ENCODE measurements at places on chromosomes 1 and 21.
A peak's percentile ranks its signal among the peaks of the same experiment; 100 is the strongest.

DNA sequence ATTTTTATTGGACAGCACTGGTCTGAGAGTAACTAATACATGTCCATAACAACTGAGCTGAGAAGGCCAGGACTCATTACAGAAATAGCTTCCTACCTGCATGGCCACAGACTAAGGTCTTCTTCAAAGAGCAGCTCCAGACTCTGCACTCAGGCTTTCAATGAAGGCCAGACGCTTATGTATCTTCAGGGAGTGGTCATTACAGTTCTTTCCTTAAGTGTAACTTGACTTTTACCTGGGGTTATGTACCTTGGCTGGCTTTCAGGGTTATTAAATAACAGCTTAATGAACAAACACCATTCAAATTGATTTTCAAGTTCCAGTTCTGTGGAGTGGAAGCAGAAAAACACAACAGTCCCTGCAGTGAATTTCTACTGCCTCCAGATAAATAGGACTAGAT, 23.8 kb upstream of the SLC22A15 start:
- DNase-seq = no peak

- no peak for DNase-seq
Observed at GRCh38 chr21:41851090-41851790, 27.9 kb downstream of the PRDM15 start.

- no peak for DNase-seq
Observed at GRCh38 chr1:31669433-31669785, 24.7 kb upstream of the PEF1 start.

- no peak for DNase-seq
Observed at GRCh38 chr21:40647706-40648105, 199.3 kb downstream of the DSCAM start.

GRCh38 chr1:32393832-32394140, 455 bp downstream of the BSDC1 start:
- DNase-seq = peak; percentile 75

GRCh38 chr1:36148821-36149236, 457 bp downstream of the TRAPPC3 start:
- no peak for DNase-seq

DNA sequence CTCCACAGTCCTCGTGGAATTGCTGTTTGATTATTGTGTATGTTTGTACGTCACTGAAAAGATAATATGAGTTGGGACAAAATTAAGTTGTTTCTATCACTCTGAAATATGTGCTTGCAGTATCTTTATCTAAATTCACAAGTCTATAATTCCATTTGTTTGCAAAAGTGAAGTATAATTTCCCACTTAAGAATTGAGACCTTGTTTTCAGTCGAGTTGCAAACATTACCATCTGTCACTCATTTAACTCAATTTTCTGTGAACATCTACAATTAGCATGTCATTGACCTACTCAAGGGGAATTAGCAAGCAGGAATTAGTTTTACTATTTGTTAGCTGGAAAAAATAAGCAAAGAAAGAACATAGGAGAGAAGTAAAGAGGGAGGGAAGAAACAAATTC, 195.8 kb downstream of the TPR start:
- no peak for DNase-seq

GRCh38 chr1:183061194-183061593, 38.0 kb downstream of the LAMC1 start:
- no peak for DNase-seq

DNA sequence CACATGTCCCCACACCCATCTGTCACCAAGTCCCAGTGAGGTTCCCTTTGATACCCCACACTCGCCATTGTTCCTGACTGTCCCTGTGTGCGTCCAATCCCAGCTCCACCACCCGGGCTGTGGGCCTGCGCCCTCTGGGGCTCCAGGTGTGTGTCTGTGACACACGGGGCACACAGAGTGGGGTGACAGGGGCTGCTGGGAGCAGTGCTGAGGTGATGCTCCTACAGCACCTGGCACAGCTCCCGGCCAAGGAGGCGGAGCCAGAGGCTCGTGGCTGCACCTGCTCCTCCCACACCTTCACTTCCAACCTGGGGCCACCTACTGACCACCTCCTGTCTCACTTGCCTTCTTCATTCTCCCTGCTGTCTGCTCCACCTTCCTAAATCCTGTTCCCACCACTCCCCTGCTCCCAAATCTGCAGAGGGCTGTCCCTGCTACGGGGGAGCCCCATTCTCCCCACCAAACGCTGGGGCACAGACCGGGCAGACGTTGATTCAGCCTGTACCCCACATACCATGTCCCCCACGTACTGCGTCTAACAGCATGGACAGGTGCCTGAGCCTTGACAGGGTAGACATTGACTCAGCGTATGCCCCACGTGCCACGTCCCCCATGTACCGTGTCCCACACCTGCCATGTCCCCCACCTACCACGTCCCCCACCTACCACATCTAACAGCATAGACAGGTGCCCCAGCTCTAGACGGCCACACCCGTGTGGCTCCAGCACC, 16.4 kb downstream of the WDR4 start:
- DNase-seq = no peak

GRCh38 chr1:225652729-225653462, at the start of gene ENAH:
TSS of gene ENAH (minus strand) at chr1:225653123. CDS start at chr1:225652690, 433 bp downstream.
- DNase-seq = peak; percentile 94

DNA sequence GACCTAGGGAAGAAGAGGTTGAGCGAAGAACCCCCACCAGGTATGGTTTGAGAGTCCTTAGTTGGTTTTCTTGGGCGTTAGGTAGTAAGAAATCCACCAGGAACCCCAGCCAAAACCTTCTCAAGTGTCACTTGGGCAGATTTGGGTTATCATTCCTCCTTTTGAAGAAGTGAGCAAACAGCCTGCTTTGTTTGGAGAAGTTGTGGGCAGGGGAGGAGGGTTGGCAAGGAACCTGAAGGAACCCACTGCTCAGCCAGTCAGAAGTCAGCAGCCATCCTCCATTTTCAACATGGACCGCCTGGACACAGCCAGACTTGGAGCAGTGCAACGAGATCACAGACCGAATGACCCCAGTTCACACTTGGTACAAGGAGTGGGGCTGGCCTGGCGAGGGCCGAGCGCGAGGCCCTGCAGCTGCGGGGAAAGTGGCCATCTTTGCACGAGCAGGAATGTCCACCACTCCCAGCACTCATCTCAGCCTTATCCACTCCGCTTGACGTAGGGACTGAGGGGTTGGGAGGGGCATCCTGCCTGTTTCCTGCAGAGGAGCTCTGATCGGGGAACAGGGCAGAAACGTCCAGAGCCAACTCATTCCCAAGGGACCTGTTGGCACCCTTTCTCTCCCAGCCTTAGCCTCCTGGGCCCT, 7.2 kb downstream of the ADPRS start:
- DNase-seq = no peak

DNA sequence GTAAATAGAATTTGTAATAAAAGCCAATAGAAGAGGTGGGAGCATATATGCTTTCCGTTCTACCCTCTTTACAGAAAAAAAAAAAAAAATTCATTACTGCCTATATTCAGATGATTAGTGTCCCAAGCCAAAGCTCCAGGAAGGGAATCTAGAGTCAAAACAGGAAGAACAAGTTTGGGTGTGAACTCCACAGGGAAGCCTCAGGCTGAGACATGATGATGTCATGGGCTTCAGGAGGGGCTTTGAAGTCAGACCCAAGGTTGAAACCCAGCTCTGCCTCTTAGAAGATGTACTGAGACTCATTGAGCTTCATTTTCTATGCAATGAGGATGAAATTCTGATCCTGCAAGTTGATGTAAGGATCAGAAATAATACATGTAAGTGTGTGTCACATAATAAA, 250.0 kb upstream of the ADGRL2 start:
- no peak for DNase-seq

DNA sequence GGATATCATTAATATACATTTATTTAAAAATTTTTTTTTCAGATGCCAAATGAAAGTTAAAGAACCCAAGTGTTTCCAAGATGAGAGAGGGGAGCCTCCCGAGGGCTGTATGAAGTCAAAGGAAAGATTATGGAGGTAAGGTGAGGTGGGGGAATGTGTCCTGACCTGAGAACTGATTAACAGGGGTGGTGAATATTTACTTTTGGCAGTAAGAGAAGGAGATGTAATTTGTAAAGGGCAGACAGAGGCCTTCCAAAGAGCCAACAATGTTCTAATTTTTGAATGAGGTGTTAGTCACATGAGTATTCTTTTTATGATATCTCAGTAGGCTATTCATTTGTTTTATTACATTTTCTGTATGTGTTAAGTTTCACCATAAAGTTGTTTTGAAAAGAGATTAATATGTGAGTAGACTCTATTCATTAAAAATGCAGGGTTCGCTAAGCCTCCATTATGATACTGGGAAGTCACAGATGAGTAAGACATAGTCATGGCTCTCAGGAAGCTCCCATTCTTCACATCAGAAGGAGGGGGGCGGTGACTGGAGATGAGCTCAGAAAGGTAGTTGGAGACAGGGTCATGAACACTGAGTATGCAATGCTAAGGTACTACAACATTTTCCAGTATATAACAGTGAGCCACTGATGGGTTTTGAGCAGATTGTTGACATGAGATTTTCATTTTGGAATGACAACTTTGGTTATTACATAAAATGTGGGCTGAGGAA, 62.4 kb upstream of the TNFSF18 start:
- DNase-seq = no peak

DNA sequence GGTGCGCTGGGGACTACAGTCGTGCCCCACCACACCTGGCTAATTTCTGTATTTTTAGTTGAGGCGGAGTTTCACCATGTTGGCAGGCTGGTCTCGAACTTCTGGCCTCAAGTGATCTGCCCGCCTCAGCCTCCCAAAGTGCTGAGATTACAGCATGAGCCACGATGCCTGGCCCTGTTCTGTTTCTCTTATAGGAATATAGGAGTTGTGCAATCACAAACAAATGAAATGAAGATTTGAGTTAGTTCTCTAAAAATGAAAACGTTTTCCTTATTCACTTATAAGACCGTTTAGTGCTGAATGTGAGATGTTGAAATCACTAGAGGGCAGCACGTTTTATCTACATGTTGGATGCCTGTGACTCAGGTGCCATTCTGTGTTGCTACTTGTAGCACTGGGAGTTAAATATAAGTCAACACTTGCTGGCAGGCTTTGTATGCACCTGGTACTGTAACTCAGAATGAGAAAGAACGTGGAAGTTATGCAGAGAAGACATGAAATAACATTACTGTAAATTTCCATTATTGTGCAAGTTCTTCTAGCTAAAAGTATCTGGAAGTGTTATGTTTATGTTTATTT, 45.8 kb downstream of the MIGA1 start:
- DNase-seq = peak; percentile 54

DNA sequence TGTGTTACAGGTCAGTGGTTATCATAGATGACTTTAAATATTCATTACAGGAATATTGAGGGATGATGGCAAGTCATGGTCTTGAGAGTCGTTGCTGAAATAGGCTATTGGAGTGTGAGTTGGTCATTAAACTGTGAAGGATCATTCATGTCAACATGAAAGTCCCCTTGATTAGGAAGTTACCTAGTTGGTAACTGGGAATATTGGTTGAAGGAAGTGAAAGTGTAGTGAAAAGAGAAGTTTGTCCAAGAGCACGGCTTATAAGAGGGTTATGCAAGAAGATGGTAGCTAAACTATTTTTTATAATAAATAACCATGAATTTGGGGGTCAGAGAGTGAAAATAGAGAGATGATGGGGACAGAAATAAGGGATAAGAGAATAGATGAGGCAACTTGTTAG, 16.9 kb downstream of the CRB1 start:
- no peak for DNase-seq

GRCh38 chr1:245742896-245743295, 588.1 kb downstream of the KIF26B start:
- peak; percentile 27 for DNase-seq

DNA sequence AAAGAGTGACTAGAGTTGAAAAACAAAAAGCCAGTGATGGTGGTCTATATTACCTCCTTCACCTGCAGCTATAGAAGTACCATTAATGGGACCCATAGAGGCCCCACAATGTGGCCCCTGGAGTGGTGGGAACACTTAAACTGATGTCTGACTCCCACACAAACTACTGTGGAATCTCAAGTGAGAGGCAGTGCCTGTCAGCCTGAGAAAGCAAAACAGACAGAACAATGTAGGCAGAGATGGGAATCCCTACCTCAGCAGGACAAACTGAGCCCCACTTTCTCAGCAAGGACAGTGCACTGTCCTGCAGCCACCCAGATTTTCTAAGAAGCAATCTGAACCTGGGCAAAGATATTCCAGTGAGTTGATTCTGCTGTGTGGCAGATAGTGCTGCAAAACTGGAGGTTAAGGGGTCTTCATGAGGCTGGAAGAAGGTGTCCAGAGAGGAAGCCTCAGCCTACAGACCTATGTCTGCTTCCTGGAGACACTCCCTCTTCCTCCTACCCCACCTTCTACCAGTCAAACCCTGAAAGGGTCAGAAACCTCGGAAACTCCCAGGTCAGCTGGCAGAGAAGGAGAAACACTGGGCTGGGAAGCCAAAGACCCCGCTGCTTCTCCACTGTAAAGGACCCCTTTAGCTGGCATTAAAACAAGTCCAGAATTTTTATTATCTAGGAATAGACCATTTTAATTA, 228.7 kb downstream of the C1orf94 start:
- DNase-seq = no peak

DNA sequence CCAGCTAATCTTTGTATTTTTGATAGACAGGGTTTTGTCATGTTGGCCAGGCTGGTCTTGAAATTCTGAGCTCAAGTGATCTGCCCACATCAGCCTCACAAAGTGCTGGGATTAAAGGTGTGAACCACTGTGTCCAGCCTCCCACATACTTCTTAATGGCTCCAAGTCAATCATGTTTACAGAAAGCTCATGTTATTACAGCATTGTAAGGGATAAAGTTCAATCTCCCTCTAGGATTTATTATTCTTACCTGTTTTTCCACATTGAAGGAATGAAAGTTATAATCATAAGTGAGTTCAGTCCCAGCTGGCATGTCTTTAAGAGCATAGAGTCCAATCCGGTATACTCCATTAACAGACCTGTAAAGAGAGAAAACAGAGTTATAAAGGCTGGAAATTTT, 39.4 kb downstream of the RUSC1 start:
- no peak for DNase-seq

GRCh38 chr1:167515461-167515860, 2.9 kb downstream of the CD247 start:
- no peak for DNase-seq

- DNase-seq = no peak
Observed at GRCh38 chr1:204524986-204525385, 8.8 kb downstream of the MDM4 start.

GRCh38 chr1:146031476-146031875, 9.9 kb upstream of the HJV start:
- no peak for DNase-seq

DNA sequence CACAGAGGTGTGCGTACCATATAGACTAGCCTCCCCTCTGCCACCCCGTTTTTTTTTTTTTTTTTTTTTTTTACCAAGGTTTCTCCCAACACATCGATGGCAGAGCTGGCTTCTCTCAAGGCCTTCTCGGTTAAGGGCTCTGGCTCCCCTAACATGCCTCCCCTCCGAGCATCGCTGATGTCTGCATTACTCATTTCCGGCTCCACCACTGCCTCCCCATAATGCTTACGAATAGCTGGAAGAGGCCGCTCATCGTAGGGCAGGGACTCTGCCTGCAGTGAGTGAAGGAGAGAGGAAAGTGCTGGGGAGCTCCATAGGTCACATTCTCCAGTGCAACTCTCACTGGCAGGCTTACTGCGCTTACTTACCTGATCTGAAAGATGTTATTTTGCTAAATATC, 20.6 kb downstream of the CEP104 start:
- no peak for DNase-seq

- DNase-seq = no peak
Observed at GRCh38 chr1:1946540-1946939, 27.5 kb upstream of the TMEM52 start.

Data from neural progenitor cell (in vitro differentiated cells).